ENCODE measurements at places on chromosomes 5 and 9.

DNA sequence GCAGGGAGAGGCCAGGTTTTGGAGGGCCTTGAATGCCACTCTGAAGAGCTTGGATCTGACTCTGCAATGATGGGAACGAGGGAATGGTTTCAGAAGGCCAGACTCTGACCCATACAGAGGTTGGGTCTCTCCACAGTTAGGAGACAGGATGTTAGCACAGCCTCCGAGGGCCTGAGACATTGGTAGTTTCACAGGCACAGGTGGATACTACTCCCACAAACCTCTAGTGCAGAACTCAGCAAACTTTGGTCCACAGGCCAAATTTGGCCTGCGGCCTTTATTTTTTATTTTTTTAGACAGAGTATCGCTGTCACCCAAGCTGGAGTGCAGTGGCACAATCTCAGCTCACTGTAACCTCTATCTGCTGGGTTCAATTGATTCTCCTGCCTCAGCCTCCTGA lies 2.9 kb downstream of the GNPDA1 start:
- no peak for DNase-seq

- DNase-seq, result no peak
These were observed 433.2 kb downstream of the SEMA5A start for GRCh38 chr5:9112520-9113291.

- no peak for DNase-seq
These were observed 49.8 kb upstream of the PHYKPL start for GRCh38 chr5:178282391-178282790.

GRCh38 chr5:36521838-36522745 lies 84.3 kb upstream of the SLC1A3 start:
- DNase-seq, result peak; percentile 39

DNA sequence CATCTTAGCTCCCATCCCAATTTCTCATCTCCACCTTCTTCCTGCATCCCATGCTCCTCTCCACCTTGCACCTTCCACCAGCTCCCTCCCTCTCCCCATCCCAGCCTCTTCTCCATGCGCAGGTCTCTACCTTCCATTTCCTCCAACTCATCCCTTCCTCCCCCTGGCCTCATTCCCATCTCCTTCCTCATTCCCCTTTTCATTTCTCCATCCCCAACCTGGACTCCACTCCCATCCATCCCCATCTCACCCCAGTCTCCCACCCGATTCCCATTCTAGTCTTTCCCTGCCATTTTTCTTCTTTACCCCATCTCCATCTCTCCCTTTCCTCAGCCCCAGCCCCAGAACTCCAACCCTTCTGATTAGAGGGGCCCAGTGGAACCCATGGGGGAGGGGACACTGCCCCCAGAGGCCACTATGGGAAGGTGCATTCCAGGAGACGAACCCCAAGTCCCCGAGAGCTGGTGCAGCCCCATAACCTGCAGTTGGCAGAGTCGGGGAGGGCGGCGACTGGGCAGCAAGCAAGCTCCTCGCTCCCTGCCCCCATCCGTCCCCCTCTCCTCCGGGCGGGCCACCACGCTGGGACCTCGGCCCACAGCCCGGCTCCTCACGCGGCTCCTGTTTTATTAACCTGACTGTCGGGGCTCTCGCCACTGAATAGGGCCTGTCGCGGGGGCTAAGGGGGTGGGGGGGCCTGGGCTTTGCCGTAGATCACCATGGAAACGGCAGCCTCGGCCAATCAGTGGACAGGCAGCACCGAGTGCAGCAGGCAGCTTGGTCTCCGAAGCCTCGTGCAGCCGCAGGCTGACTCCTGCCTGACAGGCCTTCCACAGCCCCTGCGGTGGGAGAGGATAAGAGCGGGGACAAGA lies 66.7 kb downstream of the PCDH1 start:
- DNase-seq, result no peak

- no peak for DNase-seq
These were observed 453.7 kb upstream of the RIOK2 start for GRCh38 chr5:97636766-97637165.

DNA sequence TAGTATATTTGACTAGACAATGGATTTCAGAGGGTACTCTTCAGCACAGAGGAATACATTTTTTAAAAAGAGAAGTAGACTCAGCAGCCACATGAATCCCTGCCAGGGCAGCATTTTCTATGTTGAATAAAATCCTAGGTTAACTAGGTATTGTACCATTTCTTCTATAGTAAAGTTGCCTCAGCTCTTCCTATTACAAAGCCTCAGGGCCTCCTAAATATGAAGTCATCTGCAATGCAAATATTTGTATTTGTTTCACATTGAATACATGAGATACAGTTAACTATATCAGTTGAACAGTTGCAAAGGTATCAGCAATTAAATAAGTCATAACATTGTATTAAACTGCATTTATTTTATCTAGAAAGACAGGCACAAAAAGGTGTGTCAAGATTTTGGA lies 59.5 kb downstream of the NUDT12 start:
- DNase-seq, result no peak

GRCh38 chr5:116740771-116741170 lies 166.1 kb upstream of the SEMA6A start:
- DNase-seq, result no peak

- DNase-seq, result no peak
These were observed 427.3 kb downstream of the PDE4D start for GRCh38 chr5:59466271-59466670.

DNA sequence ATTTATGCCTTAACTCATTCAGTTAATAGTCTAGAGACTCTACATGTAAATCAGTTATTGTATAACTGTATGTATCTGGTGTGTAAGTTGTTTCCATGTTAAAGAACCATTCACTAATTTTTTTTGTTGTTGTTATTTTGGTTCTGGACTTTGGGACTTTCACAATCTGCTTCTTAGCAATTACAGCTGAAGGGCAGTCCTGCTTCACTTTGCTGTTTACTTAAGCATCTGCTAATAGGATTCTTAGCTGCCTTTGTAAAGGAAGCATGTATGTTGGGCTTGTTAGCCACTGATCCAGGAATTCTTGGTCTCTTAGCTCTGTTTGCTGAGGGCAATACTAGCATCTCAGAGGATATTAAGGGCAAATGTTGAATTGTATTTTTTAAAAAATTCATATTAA lies 97.0 kb downstream of the FOCAD start:
- DNase-seq, result no peak

- no peak for DNase-seq
These were observed 179.3 kb downstream of the SLC12A2 start for GRCh38 chr5:128262911-128263310.

DNA sequence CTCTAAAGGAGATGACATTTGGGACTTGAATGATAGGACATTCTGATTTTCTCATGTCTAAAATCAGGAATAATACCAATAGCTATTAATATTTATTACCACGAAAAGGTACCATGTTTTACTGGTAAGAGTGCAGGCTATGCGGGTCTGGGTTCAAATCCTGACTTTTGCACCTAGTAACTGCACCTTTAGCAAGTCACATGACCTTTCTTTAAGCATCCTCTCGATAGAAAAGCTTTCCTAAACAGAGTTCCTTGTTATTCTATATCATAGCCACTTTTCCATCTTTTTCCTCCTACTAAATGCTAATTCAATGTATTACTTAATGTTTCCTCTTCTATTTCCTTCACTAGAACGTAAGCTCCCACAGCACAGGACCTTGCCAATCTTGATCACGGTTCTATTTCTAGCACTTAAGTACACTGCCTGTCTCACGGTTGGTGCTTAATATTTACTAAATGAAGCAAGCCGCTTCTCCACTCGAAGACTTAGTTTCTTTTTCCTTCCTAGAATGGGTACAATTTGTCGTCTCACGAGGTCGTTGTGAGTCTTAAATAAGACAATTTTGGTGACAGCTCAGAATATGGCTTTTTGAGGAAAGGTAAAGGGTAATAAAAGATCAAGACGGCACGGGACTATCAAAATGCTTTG lies 816 bp downstream of the RBM18 start:
- no peak for DNase-seq

- no peak for DNase-seq
These were observed 57.2 kb downstream of the ELAVL2 start for GRCh38 chr9:23768861-23769260.

DNA sequence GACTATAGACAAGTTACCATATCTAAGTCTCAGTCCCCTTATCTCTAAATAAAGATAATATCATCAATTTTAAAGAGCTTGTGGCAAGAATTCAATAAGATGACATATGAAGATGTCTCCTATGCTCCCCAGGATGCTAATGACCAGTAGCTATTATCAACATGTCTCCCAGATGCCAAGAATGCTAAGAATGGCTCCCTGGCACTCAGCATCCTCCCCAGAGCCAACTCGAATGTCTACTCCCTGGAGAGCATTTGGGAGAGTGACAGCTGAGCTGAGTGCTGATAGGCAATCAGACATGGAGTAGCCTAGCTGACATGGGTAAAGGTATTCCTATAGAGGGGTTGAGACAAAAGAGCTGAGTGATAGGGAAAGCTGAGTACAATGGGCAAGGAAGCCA lies 15.9 kb downstream of the P4HA2 start:
- DNase-seq, result no peak

- no peak for DNase-seq
These were observed 3.3 kb downstream of the RNF183 start for GRCh38 chr9:113299800-113300292.

GRCh38 chr9:34437006-34437925 lies 21.1 kb downstream of the FAM219A start:
- peak; percentile 20 for DNase-seq

DNA sequence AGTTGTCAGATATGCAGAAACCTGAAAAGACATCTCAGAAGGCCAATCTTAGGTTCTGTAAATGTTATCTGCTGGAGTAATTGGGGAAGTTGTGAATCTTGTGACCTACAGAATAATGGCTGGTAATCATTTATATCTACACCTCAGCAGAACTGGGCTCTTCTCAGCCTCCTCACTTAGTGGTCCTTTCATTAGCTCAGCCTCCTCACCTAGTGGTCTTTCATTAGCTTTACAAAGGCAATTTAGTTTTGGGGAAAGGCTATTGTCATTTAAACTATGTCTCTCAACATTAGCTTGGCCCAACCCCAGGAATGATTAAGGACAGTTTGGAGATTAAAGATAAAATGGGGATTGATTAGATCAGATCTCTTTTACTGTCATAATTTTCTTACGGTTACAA lies 284.2 kb upstream of the SGCD start:
- DNase-seq, result no peak

- no peak for DNase-seq
These were observed 435.9 kb upstream of the TLE4 start for GRCh38 chr9:79135681-79136415.

GRCh38 chr5:84237126-84237525 lies 147.6 kb downstream of the EDIL3 start:
- DNase-seq, result no peak

DNA sequence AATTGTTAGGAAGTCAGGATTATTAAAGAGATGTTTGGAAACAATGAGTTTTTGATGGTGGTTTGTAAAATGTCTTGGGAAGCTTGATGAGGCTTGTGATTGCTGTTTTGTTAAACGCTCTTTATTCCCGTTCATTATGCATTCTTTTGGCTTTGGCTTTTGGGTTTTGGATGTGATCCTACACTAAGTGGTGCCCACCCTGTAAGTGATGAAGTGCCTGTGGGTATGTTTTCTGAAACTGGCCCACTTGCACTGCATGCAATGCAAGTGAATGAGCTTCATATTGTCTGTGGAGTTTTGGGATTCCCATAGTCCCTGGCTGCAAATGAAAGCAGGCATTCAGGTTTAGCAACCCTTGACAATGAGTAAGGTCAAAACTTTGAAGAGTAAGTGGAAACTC lies 1035.5 kb upstream of the WWC1 start:
- no peak for DNase-seq

DNA sequence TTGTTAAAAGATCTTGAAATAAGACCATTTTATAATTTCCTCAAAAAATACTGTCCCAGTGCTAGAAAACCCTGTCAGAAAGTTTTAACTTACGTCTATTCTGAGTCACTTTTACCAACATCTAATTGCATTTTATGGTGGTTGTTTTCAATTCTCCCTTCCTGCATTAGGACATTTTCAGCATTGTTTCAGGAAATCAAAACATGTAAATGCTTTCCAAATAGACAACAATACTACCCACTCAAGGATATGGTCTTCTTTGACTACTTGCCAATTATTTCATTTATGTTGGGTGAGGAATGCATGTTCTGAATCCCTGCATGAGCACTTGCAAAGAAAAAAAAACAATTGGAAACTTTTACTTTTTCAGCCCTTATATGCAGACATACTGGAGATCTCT lies 284.6 kb upstream of the PDE4D start:
- DNase-seq, result no peak

- no peak for DNase-seq
These were observed 34.1 kb downstream of the GADD45G start for GRCh38 chr9:89638893-89639292.

- DNase-seq, result no peak
These were observed 242.9 kb downstream of the CSNK1G3 start for GRCh38 chr5:123754908-123755307.

- DNase-seq, result no peak
These were observed 212.7 kb downstream of the DCP2 start for GRCh38 chr5:113189291-113189690.

DNA sequence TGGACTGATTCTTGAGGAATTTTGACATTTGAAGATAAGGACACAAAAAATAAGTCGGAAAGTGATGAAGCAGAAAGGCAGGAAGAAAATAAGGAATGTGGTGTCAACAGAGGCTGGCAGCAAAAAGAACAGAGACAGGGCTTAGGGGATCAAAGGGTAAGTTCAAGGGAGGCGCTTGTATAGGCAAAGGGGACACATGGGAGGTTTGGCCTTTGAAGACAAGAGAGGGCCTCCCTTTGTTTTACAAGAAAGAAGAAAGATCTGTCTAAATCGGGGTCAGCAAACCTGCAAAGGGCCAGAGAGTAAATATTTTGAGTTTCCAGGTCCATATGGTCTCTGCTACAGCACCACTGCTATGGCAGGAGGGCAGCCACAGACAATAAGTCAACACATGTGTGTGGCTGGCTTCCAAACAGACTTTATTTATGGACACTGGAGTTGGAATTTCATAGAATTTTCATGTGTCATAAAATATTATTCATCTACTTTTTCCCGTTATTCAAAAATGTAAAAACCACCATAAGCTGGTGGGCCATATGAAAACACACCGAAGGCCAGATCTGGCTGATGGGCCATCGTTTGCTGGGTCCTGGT lies 112.0 kb upstream of the FBXL7 start:
- no peak for DNase-seq

- DNase-seq, result no peak
These were observed 223 bp downstream of the LRSAM1 start for GRCh38 chr9:127451608-127451857.

- no peak for DNase-seq
These were observed 11.0 kb downstream of the TMEM268 start for GRCh38 chr9:114621975-114622609.

Data from right cardiac atrium (tissue), 5 donors.